ENCODE measurements at places on chromosomes 13 and 19. TPM values are rescaled to one million over a fixed set of nuclear protein-coding genes. Genes with fewer than 3 reads are reported as not detected.
A peak's percentile ranks its signal among the peaks of the same experiment; 100 is the strongest.

DNA sequence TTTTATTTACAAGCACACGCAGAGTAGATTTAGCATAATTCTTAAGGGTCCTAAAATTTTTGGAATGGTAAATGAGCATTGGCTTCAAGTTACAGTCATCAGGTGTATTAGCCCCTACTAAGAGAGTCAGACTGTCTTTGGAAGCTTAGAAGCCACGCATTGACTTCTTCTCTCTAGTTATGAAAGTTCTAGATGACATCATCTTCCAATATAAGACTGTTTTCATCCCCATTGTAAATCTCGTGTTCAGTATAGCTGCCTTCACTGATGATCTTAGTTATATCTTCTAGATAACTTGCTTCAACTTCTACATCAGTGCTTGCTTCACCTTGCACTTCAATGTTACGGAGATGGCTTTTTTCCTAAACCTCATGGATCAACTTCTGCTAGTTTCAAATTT is 148.8 kb upstream of the SLITRK1 start:
- DNase-seq, result no peak

DNA sequence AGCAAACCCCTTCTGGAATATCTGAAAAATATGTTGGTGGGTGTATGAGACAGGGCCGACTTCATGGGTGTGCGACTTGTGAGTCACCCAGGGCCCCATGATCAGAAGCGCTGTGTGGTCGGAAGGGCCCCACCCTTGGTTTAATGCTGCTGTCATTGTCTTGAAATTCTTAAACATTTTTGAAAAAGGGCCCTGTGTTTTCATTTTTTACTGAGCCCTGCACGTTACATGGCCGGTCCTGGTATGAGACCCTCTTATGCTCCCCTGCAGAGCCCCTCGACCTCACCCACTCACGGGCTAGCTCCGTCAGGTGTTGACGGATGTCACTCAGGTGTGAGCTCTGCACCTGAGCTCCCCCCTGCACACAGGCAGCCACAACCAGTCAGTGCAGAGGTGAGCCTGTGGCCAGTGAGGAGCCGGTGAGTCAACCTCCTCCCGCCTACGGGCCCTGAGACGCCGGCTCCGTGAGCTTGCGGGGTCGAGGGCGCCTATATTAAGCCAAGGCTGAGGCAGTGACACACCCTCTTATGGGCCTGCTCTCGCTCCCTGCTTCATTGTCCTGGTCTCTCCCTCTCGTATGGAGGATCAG is 27.7 kb downstream of the GADD45B start:
- DNase-seq, result peak; percentile 51

- peak; percentile 63 for DNase-seq
These were observed 47.2 kb downstream of the ZAR1L start for GRCh38 chr13:32267836-32268439.

- no peak for DNase-seq
These were observed 390.1 kb downstream of the TDRD3 start for GRCh38 chr13:60787083-60787482.

- peak; percentile 49 for DNase-seq
These were observed 964 bp downstream of the PAK4 start for GRCh38 chr19:39126312-39127187.

GRCh38 chr19:2512523-2513431 is 36.9 kb downstream of the GADD45B start:
- no peak for DNase-seq

SYDE1 gene
- total RNA-seq, result not detected

COMP gene
- total RNA-seq, result not detected

ANKRD24 gene
- total RNA-seq, result 0.60 TPM

CCDC194 gene
- not detected for total RNA-seq

TINCR gene
- 0.74 TPM for total RNA-seq

MAMSTR gene
- total RNA-seq, result 0.47 TPM
